ENCODE measurements at places on chromosomes 5 and 9.
A peak's percentile ranks its signal among the peaks of the same experiment; 100 is the strongest.

- DNase-seq: no peak
Observed at GRCh38 chr5:109038209-109038840, 290.6 kb downstream of the FER start.

- DNase-seq: no peak
Observed at GRCh38 chr5:88875341-88876234, 7.4 kb downstream of the MEF2C start.

GRCh38 chr9:19208653-19209052 is 21.8 kb upstream of the DENND4C start:
- no peak for DNase-seq

- no peak for DNase-seq
Observed at GRCh38 chr5:137706841-137707240, 29.0 kb downstream of the KLHL3 start.

DNA sequence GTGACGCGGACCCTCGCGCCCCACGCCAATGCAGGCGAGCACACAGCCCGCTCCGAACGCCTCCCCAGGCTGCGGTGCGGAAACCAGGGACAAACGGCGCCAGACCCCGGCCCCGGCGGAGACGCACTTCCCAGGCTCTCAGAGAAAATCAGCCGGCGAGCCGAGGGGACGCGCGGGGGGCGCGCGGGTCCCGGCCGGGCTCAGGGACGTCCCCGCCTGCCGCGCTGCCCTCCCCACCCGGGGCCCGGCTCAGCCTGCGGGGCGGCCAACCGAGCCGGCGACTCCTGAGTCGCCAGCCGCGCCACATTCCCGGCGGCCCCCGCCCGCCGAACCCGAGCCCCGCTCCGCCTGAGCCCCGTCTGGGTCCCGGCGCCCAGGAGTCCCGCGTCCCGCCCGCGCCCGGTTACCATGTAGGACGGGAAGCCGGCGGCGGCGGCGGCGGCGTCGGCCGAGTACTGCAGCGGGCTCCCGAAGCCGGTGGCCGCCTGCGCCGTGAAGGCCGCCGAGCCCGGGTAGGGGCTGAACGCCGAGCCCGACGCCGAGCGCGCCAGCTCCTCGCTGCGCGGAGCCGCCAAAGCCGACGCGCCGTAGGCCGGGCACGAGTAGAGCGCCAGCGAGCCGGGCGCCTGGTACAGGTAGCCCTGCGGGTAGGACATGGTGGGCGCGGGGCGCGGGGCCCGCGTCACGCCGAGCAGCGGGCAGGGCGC is 566 bp downstream of the IRX2 start:
- DNase-seq: no peak

DNA sequence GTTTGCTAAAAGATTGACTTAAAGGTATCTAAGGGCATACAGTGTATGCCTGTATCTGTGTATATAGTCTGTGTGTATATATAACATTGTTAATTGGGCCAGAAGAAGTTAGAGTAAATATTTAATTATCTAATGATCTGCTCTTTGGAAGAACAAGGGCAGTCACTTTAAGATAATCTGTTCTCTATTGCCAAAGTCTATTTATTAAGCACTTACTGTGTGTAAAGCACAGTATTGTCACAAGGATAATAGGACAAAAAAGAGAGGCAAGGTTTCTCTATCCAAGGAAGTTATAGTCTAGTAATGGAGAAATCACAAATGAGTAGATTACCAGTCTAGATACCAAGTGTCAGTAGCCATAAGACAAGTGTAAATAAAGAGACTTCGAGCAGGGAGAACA is 51.5 kb downstream of the SV2C start:
- DNase-seq: no peak

GRCh38 chr9:97773723-97774122 is 76.6 kb upstream of the XPA start:
- DNase-seq: no peak

- DNase-seq: no peak
Observed at GRCh38 chr5:145854651-145855258, 18.1 kb downstream of the GRXCR2 start.

- no peak for DNase-seq
Observed at GRCh38 chr5:270340-270739, 1.1 kb upstream of the PDCD6 start.

DNA sequence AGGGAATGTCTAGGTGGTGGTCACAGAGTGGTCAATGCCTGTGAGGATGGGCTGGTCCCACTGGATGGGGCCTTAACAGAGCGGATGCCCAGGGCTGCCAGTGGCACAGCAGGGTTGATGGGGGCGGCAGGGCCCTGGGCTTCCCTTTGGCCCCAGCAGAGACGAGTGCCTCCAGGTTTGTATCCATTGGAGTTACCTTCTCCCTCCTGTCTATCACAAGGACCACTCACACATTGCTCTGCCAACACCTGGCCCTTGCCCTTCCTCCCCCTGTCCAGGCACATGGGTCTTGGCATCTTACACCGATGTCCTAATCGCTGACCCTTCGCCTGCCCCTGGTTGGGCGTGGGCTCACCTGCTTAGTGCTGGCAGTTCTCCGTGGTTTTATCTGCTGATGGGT is 26.2 kb upstream of the IRX4 start:
- DNase-seq: no peak

DNA sequence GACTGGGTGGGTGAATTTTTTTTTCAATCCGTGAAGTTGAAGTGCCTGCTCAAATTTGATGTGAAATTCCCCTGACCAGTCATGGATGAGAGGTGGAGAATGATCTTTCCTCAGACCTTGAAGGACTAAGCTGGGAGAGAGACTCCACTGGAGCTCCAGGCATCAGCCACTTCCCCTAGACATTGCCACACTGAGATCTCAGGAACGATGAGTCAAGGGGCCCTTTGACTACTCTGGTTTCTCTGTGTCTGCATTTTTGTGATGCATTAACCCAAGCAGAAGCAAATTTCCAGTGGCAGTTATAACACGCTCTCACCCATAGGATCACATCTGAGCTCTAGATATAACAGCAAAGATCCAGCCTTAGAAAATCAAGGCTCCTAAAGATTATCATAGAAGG is 171.2 kb upstream of the KIF2A start:
- no peak for DNase-seq

DNA sequence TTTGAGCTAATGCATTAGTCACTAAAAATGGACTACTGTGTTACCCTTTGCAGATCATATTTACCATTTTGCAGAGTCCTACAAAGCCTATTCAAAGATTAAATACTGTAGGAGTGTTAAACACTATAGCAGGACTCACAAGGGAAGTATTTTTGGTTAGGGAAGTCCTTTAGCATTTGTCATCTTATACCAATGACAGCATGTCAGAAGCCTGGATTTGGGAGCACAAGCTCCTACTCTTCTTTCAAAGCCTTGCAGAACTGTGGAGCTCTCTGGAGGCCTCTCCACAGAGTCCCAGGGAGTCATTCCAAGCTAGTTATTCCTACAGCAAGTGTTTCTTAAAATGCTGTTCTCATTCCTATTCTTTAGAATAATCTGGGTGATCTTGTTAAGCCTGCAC is 288.8 kb downstream of the PIK3R1 start:
- DNase-seq: no peak

DNA sequence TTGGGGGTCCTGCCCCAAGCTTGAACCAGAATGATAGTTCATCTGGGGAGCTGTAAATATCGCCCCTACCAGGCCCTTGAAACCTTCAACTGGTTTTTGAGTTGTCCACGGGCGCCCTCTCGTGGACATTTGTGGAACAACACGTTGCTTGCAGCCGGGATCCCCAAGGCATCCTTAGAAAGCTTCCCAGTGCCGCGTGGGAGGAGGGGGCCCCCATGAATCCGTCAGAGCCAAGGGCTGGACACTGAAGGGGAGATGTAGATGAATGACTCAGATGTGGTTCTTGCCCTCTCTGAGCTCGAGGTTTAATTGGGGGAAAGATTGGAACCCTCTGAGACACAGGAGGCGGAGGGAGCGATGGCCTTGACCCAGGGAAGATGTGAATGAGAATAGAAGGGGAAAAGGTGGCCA is 31.8 kb upstream of the ORM1 start:
- peak; percentile 65 for DNase-seq

DNA sequence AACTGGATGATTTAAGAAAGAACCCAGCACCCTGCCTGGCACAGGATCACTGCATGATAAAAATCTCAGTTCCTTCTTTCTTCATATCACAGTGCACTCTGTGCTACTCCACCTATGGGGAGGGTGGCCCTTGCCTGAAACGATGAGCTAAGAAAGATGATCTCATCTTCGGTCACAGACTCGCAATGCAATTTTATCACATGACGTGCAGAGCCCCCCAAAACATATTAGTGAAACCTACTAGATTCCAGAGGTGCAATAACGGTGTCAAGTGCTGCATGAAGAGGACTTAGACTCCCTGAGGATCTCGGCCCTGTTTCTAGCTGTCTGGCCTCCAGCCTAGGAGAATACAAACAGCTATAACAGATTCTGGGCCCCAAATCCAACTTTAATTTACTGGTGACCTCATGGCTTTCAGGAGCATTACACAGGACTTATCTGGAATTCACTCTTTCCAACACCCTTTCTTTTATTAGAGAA is 104.0 kb downstream of the EBF1 start:
- no peak for DNase-seq

DNA sequence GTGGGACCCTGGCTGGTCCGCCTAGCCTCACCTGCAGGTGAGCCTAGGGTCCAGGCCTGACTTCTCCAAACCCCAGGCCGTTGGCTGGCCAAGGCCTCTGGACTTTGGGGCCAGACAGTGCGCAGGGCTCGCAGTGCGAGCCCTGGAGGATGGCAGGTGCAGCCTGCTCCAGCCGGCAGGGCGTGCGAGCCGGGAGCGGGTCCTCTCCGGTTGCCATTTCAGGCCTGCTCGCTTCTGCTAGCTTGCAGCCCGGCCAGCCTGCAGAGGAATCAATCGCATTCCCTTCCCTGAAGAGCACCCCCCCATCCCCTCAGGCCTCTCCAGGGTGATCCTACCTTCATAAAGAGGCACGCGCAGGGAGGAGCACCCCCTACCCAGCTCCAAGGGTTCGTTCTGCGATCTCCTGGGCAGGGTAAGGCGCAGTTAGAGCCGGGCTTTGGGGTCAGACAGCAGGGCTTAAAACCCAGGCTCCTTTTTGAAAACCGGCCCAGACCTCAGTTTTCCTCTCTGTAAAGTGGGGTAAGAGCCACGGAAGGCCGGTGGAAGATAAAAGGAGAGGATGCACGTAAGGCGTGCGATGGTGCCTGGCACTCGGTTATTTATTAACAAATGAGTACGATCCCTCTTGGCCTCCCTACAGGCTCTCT is 6.2 kb downstream of the BARHL1 start:
- no peak for DNase-seq

- no peak for DNase-seq
Observed at GRCh38 chr9:37540634-37541033, 35.5 kb downstream of the FBXO10 start.

GRCh38 chr5:177440211-177440989 is 6.2 kb upstream of the PRR7 start:
- DNase-seq: no peak

- DNase-seq: no peak
Observed at GRCh38 chr5:34774139-34774538, 64.8 kb upstream of the TTC23L start.

DNA sequence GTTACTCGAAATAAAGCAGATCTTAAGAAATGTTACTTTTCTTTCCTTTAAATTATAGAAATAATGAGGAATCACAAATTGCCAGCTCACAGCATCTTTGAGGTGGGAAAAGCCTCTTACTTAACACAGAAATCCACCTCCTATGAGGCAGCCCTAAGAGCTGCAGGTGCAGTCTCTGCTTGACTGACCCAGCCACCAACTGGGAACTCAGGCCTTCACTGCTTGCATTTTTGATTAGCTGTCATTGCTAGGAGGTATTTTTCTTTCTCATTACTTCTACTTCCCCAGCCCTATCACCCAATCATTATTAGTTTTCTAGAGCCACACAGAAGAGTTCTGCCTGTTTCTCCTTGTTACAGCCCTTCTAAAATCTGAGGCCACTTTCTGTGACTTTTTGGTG is 416.5 kb upstream of the KLF4 start:
- DNase-seq: no peak

GRCh38 chr5:97167435-97167834 is 15.6 kb downstream of the RIOK2 start:
- no peak for DNase-seq

DNA sequence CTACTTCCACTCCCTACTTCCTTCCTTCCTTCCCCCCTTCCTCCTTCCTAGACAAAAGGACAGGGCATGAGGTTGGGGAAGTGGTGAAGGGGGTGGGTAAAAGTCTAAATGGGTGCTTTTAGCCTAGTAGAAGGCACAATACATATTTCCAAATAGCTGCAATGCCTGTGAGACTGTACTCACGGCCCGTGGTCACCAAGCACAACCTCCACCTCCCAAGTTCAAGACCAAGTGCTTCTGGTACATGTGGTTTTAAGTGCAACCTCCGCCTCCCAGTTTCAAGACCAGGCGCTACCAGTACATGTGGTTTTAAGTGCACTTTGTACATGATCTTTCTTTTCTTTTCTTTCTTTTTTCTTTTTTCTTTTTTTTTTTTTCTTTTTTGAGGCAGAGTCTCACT is 14.5 kb upstream of the NTNG2 start:
- DNase-seq: no peak

DNA sequence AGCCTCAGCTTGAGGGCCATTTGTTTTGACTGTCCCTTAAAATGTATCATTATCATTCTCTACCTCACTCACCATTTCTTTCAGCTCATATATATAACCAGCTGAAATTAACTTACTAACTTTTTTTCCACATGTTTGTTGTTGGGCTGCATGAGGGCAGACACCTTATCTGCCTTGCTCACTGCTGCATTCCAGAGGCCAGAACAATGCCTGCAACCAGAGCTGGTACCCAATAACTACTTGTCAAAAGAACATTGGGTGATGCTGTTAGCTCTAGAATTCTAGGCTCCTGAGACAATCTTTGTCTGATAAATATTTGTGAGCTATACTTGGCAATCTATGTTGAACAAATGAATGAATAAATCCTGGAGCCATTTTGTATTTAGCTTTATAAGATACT is 68.3 kb downstream of the HTR4 start:
- no peak for DNase-seq

DNA sequence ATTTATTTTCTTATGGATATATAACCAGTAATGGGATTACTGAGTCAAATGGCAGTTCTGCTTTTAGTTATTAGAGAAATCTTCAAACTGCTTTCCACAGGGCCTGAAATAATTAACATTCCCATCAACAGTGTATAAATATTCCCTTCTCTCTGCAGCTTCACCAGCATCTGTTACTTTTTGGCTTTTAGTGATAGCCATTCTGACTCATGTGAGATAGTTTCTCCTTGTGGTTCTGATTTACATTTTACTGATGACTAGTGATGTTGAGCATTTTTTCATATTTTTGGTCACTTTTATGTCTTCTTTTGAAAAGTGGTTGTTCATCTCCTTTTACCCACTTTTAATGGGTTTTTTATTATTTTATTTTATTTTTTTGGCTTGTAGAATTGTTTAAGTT is 1290.3 kb upstream of the CDH9 start:
- DNase-seq: no peak

- DNase-seq: no peak
Observed at GRCh38 chr9:76697081-76697480, 67.2 kb upstream of the PCA3 start.

GRCh38 chr5:179609834-179610108 is 13.7 kb downstream of the HNRNPH1 start:
- no peak for DNase-seq

Measured in stimulated activated CD8-positive, alpha-beta memory T cell treated with anti-CD3 and anti-CD28 coated beads, Interleukin-15, amount 100 ng/mL, for 24 hours (primary cell).